CD8-positive, alpha-beta memory T cell (primary cell): ENCODE measurements at places on chromosomes 3 and 15.
A peak's percentile ranks its signal among the peaks of the same experiment; 100 is the strongest.

- DNase-seq = no peak
Observed at GRCh38 chr3:22959593-22959992, 243.5 kb upstream of the UBE2E2 start.

- DNase-seq = no peak
Observed at GRCh38 chr15:85621094-85621493, 173.6 kb downstream of the KLHL25 start.

DNA sequence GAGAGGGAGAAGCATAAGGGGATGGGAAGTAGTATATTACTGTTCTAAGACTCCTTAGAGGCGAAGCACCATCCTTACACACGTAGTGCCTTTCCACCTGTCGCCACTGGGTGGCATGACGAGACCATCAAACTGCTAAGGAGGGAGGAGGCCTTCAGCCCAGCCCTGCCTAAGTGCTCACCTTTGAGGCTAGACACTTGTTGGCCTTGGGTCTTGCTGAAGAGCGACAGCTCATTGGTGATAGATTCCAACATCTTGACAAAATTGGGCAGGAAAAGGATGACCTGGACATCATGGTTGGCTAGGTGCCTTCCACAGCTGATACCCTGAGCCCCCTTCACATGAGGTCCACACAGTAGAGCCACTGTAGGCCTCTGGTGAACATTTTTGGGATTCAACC is 19.6 kb downstream of the CLK3 start:
- peak; percentile 62 for DNase-seq

GRCh38 chr15:71743861-71744382 is 66.4 kb upstream of the NR2E3 start:
- peak; percentile 39 for DNase-seq

- no peak for DNase-seq
Observed at GRCh38 chr15:49560045-49560444, 60.6 kb downstream of the FAM227B start.

GRCh38 chr3:180932819-180933218 is 20.3 kb downstream of the FXR1 start:
- DNase-seq = no peak

GRCh38 chr3:121985846-121986245 is 36.2 kb downstream of the ILDR1 start:
- DNase-seq = no peak

GRCh38 chr3:64918989-64919388 is 231.2 kb upstream of the ADAMTS9 start:
- DNase-seq = no peak

DNA sequence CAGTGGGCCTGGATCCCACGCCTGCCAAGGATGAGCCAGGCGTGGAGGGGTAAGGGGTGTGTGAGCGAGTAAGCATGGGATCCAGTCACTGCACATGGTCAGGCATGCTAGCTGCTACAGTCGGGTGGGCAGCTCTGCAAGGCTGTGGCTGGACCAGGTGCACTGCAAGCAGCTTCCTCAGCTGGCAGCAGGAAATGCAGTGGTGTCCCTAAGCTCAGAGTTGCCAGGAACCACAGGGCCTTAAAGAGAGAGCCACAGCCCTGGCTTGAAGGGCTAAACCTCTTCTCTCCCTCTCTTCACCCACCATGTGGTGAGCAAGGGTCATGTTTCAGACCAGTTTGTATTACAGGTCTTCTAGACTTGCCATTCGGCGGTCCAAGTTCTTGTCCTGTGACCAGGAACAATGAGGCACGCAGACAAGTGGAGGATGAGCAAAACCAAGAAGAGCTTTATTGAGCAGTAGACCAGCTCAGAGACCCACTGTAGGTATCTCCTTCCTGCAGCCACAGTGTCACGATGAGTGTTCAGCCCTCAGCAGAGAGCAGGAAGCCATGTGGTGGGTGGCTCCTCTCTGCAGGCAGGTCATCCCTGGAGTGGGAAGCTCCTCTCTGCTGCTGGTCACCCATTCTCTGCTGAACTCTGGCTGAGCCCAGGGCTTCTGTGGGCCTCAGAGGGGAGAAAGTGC is 511.9 kb downstream of the PYDC2 start:
- DNase-seq = no peak

GRCh38 chr3:127684871-127685707 is 12.3 kb downstream of the ABTB1 start:
- DNase-seq = no peak

GRCh38 chr3:59845386-59845785 is 795.6 kb upstream of the CFAP20DC start:
- DNase-seq = no peak

GRCh38 chr3:185936273-185936629 is 1.6 kb downstream of the TRA2B start:
- no peak for DNase-seq

DNA sequence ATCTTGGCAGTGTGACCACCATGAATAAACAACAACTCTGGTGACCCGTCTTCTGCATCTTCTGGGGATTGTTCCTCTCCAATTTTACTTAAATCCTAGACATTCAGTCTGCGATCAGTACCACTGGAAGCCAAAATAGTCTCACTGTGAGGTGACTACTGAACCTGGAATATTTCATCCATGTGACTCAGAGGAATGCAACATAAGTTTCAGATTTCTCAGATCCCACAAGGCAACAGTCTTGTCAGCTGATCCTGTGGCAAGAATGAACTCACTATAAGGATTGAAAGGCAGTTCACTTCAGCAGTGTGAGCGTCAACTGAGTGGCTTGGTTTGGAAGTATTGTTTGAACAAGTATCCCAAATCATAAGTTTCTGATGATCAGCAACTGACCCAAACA is 13.2 kb downstream of the NSUN3 start:
- DNase-seq = no peak

DNA sequence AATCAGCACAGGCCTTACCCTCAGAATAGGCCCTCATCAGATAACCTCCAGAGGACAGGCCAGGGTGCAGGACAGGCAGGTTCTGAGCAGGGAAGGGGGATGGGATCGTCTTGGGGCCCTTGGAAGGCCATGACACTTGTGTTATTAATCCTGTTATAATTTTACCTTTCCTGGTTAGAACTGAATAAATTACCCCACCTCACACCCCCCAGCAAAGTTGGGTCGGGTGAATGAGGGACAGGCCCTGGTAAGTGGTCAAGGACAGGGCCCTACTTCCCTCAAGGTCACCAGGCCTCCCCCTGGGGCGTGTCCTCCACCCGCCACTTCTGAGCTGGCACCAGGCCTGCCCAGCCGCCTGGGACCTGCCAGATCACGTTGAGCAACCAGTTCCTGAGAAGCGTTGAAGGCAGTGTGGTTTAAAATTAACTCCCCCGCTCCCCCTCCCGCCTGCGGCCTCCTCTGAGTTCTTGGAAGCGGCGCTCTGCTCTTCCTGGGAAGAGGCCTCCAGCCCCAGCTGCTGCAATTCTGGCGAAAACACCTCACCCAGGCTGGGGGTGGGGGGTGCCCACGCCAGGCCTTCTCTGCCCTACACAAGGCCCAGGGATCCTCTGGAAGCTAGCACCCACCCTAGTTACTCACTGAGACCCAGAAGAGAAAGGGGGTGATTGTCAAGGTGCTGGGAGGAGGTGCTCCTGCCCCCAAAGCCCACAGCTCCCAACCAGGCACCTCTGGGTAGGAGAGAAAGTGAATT is 10.6 kb downstream of the CISH start:
- peak; percentile 56 for DNase-seq

GRCh38 chr3:81764665-81765064 is 3.2 kb upstream of the GBE1 start:
- DNase-seq = no peak

- DNase-seq = no peak
Observed at GRCh38 chr15:82828075-82828474, 18.6 kb downstream of the WHAMM start.

- no peak for DNase-seq
Observed at GRCh38 chr3:150073031-150073430, 102.3 kb upstream of the PFN2 start.

DNA sequence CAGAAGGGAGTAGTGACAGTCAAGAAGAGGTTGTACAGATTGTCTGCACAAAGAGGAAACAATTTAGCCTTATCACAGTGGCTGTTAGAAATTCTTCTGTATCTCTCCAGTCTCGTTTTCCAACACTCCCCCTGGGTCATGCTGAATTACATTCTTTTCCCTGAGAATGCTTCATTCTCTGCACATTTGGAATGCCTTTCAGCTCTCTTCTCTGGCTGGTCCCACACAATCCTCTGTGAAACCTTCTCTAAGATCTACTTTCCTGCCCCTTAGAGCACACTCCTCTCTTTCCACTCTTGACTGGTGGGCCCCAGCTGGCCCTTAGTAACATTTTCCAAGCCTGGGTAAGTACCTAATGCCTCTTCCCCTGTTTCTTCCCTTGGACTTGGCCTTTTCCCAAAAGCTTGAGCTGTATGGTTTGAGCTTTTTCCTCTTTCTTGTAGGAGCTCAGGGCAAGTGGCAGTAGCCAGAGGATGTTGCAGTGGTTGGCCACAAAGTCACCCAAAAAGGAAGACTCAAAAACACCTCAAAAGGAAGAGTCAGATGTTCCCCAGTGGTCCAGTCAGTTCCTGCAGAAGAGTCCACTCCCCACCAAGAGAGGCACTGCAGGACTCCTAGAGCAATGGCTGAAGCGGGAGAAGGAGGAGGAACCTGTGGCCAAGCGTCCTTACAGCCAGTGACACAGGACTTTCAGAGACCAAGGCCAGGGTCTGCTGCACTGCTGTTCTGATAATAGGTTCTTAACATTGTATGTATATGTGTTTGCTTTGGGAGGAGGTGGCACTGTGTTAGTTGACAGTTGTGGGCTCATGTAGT is 25.7 kb downstream of the HMCES start:
- DNase-seq = no peak

GRCh38 chr15:40272485-40273056 is 10.3 kb downstream of the ANKRD63 start:
- DNase-seq = no peak

DNA sequence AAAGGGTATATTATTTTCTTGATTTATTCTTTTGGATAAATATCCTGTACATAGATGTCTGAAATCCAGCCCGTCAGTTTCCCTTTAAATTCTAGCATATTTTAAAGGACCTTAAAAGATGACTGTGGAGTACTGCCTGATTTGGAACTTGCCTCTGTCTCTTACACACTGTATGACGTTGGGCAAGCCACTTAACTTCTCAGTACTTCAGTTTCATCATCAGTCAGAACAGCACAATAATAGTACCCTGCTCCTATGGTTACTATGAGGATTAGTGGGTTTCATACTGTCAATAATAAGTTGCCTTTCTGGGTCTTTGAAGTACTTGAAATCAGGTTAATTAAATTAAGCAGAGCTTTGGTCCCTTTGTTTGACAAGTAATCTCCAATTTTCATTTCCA is 374.3 kb downstream of the TIGIT start:
- DNase-seq = no peak

DNA sequence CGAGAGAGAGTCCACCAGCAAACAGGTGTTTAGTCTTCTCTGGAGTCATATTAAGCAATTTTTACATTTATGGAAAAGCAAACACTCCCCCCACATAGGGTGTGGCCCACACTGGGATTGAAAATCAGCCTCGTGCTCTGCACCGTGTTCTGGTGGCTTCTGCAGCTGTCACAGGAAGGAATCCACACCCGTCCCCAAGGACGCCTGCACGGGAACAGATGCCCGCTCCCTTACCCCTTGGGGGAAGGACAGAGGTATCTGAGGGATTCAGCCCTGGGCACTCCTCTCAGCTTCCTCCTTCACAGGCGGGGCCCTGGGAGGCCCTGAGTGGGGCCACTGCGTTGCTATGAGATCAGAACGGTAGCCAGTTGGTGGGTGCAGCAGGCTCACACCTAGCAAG is 27.8 kb downstream of the LIPC start:
- no peak for DNase-seq
